Type B pancreatic cell (in vitro differentiated cells): ENCODE measurements at places on chromosomes 7 and 10. TPM values are rescaled to one million over a fixed set of nuclear protein-coding genes. Genes with fewer than 3 reads are reported as not detected.

GRCh38 chr10:4062751-4063150 is 277.7 kb upstream of the KLF6 start:
- peaks cover 25% of the 10 kb centered on the region for H3K4me1 ChIP-seq
- H3K27me3 ChIP-seq, result no peaks in the 10 kb centered on the region
- no peak overlapping the region for H3K4me3 ChIP-seq
- peaks cover 3% of the 10 kb centered on the region for H3K36me3 ChIP-seq
- H3K27ac ChIP-seq, result peak overlapping the region; percentile 73

Gene HYAL4
- 0.21 TPM in 1 of 2 replicates, not detected in the other for total RNA-seq

DNA sequence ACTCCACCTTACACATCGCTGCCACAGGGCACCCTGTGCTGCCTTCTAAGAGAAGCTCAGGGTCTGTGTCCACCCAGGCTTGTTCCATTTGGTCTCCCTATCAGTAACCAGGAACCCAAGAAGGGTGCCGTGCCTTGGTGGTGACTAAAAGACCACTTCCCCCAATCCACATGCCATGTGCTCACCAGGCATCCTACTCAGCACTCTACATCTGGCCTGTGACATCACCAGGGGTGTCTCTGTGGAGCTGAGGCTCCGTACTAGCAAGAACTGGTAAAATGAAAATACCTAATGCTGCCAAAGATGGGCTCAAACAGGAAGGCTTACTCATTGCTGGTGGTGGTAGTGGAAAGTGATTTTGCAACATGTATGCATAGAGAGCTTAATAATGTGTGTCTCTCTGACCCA is 19.0 kb upstream of the C10orf71 start:
- DNase-seq, result peak; percentile 11
- H3K36me3 ChIP-seq, result no peaks in the 10 kb centered on the region
- no peak overlapping the region for H3K4me3 ChIP-seq
- peaks cover 10% of the 10 kb centered on the region for H3K27me3 ChIP-seq
- H3K4me1 ChIP-seq, result no peaks in the 10 kb centered on the region

DNA sequence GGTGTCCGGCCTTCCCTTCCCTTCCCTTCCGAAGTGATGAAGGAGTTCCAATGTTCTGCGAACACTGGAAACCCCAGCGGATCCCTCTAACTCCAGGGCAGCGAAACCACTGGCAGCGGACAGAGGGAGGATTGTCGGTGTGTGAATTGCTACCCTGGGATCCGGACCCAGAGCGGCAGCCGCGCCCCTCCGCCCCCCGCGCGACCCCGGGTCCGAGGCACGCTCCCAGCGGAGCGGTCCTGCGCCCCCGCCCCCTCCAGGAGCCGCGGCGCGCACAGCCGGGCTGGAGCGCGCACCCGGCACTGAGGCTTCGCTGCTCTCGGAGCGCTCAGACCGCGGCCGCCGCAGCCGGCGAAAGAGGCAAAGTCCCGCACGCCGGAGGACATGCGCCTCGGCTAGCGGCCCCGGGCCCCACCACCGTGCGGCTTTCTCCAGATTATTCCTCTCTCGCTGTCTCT is at the start of gene PTPRZ1:
Gene PTPRZ1 (plus strand): TSS at position 331 of the 458 bp plus-strand sequence. CDS start 339 bp downstream, outside the sequence.
- no peaks in the 10 kb centered on the region for H3K4me1 ChIP-seq
- peaks cover 3% of the 10 kb centered on the region for H3K36me3 ChIP-seq
- peak within 1 kb of the TSS; percentile 61 for H3K27ac ChIP-seq
- peaks cover 70% of the 10 kb centered on the region for H3K27me3 ChIP-seq

Gene SKIDA1
- 9.6 and 24.3 TPM in 2 replicates for total RNA-seq

Gene ADARB2
- 4.9 and 5.2 TPM in 2 replicates for total RNA-seq

Gene USP6NL
- 29.6 and 33.3 TPM in 2 replicates for total RNA-seq

Gene CADPS2
- 6.6 and 10.1 TPM in 2 replicates for total RNA-seq

Gene TMEM270
- 0.57 TPM in 1 of 2 replicates, not detected in the other for total RNA-seq

Gene LRRD1
- total RNA-seq, result 0.19 TPM in 1 of 2 replicates, not detected in the other

DNA sequence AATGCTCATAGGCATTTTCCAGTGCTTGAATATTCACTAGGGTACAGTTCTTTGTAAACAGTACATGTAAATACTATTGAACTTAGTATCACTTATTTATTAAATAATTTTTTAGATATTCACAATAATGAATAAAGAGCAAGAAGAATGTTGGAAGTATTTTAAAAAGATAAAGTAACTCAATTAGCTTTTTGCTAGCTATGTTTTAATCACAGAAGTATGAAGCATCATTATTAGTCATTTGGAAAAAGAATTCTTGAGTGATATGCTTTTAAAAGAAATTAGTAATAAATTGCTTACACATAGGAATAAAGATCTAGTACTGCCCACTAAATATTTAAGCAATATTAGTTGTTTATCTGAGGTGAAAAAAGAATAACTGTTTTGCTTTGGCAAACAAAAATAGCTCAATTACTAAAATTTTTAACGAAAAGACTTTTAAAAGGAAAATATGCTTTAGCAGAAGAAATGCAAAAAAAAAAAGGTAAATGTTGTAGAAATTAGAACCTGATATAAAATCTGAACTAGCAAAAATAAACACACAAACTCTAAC is 66.5 kb downstream of the SGMS1 start:
- no peak overlapping the region for H3K4me3 ChIP-seq
- no peak for DNase-seq
- no peaks in the 10 kb centered on the region for H3K27me3 ChIP-seq
- H3K27ac ChIP-seq, result no peak overlapping the region

DNA sequence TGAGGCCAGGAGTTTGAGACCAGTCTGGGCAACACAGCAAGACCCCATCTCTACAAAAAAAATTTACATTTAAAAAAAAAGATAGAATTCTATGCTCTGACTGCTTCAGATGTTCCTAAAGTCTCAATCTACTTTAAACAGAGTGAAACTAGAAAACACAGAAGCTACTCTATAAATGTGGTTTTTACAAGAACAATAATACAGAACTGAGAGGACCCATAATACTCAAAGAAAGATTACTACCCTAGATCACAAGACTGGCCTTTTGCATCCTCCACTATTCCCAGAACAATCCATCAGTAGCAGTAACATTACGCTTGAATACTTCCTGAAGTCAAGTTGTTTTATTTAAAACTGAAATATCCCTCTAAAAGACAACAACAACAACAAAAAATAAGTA is 119.4 kb downstream of the ZFAND4 start:
- peaks cover 2% of the 10 kb centered on the region for H3K4me1 ChIP-seq
- H3K4me3 ChIP-seq, result no peak overlapping the region
- H3K36me3 ChIP-seq, result no peaks in the 10 kb centered on the region
- DNase-seq, result no peak

- H3K27me3 ChIP-seq, result no peaks in the 10 kb centered on the region
- no peak overlapping the region for H3K27ac ChIP-seq
- no peaks in the 10 kb centered on the region for H3K4me1 ChIP-seq
- DNase-seq, result no peak
- no peak overlapping the region for H3K4me3 ChIP-seq
Observed at GRCh38 chr10:93039110-93039509, 21.5 kb upstream of the CYP26C1 start.

- H3K4me3 ChIP-seq, result no peak overlapping the region
- H3K27me3 ChIP-seq, result no peaks in the 10 kb centered on the region
- DNase-seq, result no peak
- no peaks in the 10 kb centered on the region for H3K4me1 ChIP-seq
- no peak overlapping the region for H3K27ac ChIP-seq
- H3K36me3 ChIP-seq, result no peaks in the 10 kb centered on the region
Observed at GRCh38 chr7:149736478-149737360, 36.7 kb downstream of the ZNF467 start.

DNA sequence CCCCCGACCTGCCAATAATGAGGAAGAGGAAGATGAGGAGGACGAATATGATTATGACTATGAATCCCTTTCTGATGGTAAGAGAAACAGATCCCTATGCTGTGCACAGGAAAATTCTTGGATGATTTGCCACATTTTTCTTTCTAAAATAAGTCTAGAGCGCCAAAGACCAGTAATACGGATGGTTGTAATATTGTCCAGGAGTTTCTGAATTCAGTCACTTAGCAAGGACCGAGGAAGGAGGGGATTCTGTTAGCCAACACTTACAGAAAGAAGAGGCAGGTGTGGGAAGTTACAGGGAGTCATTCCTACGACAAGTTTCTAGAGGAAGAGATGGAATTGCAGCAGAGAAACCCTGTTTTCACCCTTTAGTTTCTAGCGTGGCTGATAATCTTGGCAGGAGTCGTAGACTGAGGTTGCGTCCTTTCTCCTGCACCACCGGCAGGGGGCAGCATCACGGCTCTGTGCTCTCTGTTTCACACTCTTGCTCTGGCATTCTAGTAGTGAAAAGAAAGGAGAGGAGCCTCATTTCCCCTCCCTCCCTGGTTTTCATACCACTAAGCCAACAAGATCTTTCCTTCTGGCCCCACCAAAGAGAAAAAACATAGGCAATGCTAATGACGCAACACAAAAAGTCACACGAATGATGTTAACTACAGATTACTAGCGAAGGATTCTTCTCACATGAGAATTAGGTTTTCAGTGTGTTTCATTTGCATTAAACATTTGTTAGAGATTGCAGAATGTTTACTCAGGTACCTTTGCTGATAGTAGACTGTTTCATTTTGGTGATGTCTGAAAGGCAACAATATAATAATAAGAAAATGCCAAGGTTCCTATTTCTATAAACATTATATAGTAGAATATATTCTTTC is 82.7 kb downstream of the NOC3L start:
- no peaks in the 10 kb centered on the region for H3K36me3 ChIP-seq
- no peak overlapping the region for H3K27ac ChIP-seq
- no peak for DNase-seq
- no peaks in the 10 kb centered on the region for H3K27me3 ChIP-seq
- no peaks in the 10 kb centered on the region for H3K4me1 ChIP-seq
- no peak overlapping the region for H3K4me3 ChIP-seq

DNA sequence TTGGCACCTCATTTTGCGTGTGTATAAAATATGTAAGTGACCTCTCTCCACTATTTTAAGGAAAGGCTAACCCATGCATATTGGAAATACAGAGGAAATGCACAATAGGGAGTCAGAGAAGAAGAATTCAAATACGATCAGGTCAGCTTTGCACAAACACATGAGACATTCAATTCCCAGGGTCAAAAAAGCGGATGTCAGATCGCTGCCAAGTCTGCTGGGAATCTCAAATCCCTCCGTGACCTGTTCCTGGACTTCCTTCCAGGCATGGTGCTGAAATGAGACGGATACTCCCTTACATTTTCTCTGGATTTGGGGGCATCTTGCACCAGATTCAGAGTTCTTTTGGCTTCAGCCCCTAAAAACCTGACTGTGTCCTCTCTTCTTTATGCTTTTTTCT is 91.9 kb upstream of the PRKCQ start:
- no peak overlapping the region for H3K4me3 ChIP-seq
- no peaks in the 10 kb centered on the region for H3K4me1 ChIP-seq
- no peak overlapping the region for H3K27ac ChIP-seq
- H3K27me3 ChIP-seq, result peaks cover 63% of the 10 kb centered on the region
- no peak for DNase-seq

GRCh38 chr7:23759671-23760391 is 49.8 kb downstream of the STK31 start:
- DNase-seq, result no peak
- no peaks in the 10 kb centered on the region for H3K27me3 ChIP-seq
- peak overlapping the region; percentile 10 for H3K27ac ChIP-seq

GRCh38 chr7:74164985-74165456 is 9.1 kb upstream of the EIF4H start:
- H3K4me3 ChIP-seq, result no peak overlapping the region
- DNase-seq, result no peak
- no peaks in the 10 kb centered on the region for H3K27me3 ChIP-seq
- H3K36me3 ChIP-seq, result no peaks in the 10 kb centered on the region

GRCh38 chr10:48462482-48463020 is 142.3 kb downstream of the ARHGAP22 start:
- H3K27ac ChIP-seq, result no peak overlapping the region
- no peak for DNase-seq
- no peaks in the 10 kb centered on the region for H3K27me3 ChIP-seq
- H3K4me3 ChIP-seq, result no peak overlapping the region

DNA sequence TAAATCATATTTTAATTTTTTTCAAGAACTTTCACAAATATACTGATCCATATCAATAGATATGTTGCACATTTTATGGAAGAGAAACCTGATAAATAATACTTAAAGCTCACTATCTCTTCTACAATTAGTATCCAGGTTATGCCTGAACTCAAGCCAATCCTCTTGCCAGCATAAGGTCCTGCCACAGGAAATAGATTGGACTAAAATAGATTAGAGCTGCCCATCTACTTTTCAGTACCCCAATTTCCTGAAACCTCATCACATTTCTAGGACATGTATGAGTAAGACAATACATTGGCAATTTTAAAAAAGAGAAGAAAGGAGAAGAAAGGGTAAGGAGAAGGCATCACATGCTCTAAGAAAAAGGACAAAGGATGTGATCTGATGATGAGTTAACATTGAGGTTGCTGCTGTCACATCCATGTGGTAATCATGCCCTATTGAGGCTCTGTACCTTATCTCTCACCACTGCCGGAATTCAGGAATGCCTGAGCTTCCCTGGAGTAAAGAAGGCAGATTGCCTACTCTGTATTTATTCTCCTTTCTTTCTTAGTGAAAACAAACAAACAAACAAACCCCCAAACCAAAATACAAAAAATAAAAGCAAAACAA is 199.7 kb downstream of the ANK3 start:
- H3K27ac ChIP-seq, result no peak overlapping the region
- no peak overlapping the region for H3K4me3 ChIP-seq
- H3K4me1 ChIP-seq, result peaks cover 21% of the 10 kb centered on the region
- no peaks in the 10 kb centered on the region for H3K27me3 ChIP-seq

Gene WNT2
- total RNA-seq, result 2.4 and 2.8 TPM in 2 replicates

DNA sequence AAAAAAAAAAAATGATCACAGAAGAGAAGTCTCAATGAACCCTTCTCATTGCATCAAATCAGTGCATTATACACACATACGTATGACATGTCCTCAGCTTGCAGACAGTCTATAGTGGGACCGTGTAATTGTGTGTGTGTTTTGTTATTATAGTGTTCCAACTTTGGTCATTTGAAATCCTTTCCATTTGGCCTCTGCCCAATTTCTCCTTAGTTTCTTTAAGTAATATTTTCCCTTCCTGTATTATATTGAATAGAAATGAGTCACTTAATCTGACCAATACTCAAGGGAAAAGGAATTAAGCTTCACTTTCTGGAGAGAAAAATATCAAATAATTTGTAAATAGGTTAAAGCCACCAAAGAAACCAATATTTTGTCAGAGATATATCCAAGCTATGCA is 415.5 kb upstream of the SORCS1 start:
- H3K27me3 ChIP-seq, result peaks cover 12% of the 10 kb centered on the region
- peaks cover 6% of the 10 kb centered on the region for H3K4me1 ChIP-seq
- no peak overlapping the region for H3K4me3 ChIP-seq
- no peak overlapping the region for H3K27ac ChIP-seq

DNA sequence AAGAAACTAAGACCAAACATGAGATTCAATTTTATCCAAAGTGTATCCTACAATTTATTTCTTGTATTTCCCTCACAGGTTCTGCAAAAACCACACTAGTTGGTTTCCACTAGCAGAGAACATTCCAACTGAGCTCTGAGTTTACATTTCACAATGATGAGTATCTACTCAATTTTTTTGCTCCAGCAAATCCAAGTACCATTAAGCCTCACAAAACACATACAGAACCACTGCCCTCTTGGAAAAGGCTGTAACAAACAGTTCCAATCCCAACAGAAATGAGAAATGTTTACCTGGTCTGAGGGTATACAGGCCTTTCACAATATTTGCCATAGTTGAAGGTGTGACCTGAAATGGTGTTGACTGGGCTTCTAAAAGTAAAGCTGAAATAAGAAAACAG is 59.9 kb downstream of the CACUL1 start:
- no peak for DNase-seq
- peaks cover 23% of the 10 kb centered on the region for H3K36me3 ChIP-seq
- peaks cover 8% of the 10 kb centered on the region for H3K4me1 ChIP-seq
- H3K27ac ChIP-seq, result no peak overlapping the region
- H3K4me3 ChIP-seq, result no peak overlapping the region
- H3K27me3 ChIP-seq, result no peaks in the 10 kb centered on the region

Gene WBP1L
- 40.3 and 80.4 TPM in 2 replicates for total RNA-seq

GRCh38 chr10:102122450-102122849 is 2.3 kb upstream of the LDB1 start:
- H3K4me3 ChIP-seq, result peak overlapping the region; percentile 31
- H3K4me1 ChIP-seq, result peaks cover 34% of the 10 kb centered on the region
- peak overlapping the region; percentile 87 for H3K27ac ChIP-seq
- H3K27me3 ChIP-seq, result no peaks in the 10 kb centered on the region
